Cerebellum (tissue), 4 donors: ENCODE measurements at places on chromosomes 3 and 15. TPM values are rescaled to one million over a fixed set of nuclear protein-coding genes. Genes with fewer than 3 reads are reported as not detected.

DNA sequence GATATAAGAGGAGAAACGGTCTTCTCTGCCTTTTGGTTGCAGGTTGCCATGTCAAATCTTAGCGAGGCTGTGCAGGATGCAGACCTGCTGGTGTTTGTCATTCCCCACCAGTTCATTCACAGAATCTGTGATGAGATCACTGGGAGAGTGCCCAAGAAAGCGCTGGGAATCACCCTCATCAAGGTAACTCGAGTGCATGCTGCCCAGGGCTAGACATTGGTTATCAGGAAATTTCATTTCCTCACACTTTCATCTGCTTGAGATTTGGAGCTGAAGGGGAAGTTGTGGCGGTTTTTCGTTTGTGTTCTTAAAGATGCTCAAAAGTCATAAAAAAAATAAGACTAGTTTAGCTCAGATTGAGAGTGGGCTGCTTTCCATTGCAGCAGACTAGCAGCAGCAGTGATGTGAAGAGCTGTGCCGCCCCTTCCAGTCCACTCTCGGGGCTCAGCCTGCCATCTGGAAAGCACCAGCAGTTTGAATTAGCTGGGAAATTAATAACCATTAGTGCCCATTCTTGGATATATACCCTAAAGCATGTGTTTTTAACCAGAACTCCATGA is 32.2 kb downstream of the GPD1L start:
- peak; percentile 34 for DNase-seq

- no peak for DNase-seq
Measured at GRCh38 chr3:32978331-32978730, 26.9 kb downstream of the CCR4 start.

- DNase-seq: no peak
Measured at GRCh38 chr15:85044894-85045293, 63.2 kb downstream of the PDE8A start.

DNA sequence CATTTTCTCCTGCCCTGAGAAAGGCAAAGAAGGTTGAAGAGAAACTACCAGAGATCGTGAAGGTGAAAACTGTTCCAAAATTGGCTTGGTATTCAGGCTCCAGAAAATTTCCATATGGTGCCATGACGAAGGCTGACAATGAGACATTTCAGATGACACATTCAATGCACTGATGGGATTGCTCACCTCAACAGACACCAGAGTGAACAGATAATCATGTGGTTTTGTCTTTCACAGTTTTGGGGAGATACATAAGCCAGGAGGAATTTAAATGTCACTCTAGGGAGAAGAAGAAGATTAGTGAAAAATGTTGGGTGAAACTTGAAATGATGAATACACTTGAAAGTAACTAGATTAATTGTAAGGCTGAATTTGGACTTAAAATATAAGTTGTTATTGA is 339.7 kb upstream of the EPHA3 start:
- no peak for DNase-seq

GRCh38 chr15:64029633-64030032 is 16.7 kb downstream of the DAPK2 start:
- DNase-seq: no peak

GRCh38 chr3:126895178-126896066 is 87.5 kb upstream of the PLXNA1 start:
- DNase-seq: no peak

- no peak for DNase-seq
Measured at GRCh38 chr15:22949074-22949547, 31.1 kb downstream of the CYFIP1 start.

- DNase-seq: no peak
Measured at GRCh38 chr3:188282871-188283270, 128.9 kb downstream of the LPP start.

GRCh38 chr3:144317961-144318360 is 346.3 kb downstream of the DIPK2A start:
- no peak for DNase-seq

DNA sequence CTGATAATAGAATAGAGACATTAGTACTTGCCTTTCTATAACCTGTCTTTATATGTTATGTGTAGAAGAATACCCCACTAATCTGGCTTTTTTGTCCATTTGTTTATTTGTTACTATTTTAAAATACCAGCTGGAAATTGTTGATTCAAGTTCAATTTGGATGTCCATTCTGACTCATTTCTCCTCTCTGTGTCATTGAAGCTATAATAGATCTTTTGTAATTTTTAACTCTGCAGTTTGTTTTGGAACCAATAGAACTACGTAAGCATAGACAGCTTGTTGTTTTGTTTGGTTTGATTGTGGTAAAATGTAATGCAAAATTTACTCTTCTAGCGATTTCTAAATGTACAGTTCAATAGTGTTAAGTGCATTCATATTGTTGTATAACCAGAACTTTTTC is 390.4 kb downstream of the ZIC1 start:
- no peak for DNase-seq

DNA sequence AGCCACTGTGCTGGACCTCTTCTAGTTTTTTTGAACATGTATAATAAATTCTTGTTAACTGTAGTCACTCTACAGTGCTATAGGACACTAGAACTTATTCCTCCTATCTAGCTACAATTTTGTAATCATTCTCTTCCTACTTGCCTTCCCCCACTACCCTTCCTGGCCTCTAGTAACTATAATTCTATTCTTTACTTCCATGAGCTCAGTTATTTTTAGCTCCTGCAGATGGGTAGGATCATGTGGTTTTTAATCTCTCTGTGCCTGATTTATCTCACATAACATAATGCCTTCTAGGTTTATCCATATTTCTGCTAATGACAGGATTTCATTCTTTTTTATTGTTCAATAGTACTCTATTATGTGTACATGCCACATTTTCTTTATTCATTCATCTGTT is 113.2 kb upstream of the FGF7 start:
- DNase-seq: no peak

DNA sequence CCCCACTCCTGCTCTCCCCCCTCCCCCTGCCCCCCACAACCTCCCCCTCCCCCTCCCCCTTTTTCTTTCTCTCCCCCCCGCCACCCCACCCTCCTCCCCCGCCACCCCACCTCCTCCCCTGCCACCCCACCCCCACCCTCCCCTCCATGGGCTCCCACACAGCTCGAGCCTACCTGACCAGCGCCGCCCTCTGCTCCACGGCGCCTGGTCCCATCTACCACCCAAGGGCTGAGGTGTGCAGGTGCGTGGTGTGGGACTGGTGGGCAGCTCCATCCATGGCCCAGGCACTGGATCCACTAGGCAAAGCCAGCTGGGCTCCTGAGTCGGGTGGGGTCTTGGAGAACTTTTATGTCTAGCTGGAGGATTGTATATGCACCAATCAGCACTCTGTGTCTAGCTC is 68.3 kb upstream of the KCNAB1 start:
- no peak for DNase-seq

DNA sequence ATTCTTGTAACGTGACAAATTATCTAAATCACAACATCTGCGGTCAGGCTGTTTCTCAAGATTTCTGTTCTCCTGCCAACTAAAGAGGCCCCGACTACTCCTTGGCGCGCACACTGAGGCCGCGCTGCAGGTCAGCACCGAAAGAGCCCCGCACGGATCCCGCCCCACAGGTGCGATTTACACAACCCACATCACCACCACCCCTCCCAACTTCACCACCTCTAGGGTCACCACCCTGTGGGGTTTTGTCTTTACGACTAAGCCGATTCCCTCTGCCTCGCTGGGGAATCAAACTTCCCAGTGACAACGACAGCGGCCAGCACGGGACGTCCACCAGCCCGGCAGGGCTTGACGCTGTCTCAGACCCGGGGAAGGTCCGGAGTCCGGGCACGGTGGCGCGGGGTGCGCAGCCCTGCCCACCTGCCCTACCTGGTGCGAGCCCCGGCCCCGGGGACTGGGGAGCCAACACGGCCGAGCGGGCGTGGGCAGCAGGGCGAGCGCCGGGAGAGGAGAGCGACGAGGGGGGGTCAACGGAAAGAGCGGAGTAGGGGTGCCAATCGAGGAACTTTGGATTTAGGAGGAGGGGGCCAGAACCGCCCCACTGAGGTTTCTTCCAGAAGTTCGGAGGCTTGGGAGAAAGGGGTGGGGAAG is 764 bp downstream of the UACA start:
- DNase-seq: no peak

- DNase-seq: no peak
Measured at GRCh38 chr3:45236964-45237363, 10.9 kb upstream of the TMEM158 start.

DNA sequence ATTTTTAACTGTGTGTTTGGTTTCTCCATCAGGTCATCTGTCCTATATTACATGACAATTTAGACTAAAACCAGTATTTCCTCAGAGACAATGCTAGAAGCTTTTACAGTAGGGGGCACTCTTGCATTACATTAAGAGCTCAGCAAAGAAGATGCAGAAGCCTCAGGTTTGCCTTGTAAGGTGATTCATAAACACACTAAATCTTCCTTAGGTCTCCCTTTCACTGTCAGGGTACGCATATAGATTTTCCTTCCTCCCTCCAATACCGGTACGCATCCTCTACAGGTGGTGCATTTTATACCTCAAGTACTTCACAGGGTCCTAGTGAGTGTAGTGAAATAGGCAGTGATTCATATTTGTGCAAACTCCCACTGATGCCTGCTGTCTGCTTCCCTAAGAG is 46.5 kb downstream of the CD86 start:
- no peak for DNase-seq

DNA sequence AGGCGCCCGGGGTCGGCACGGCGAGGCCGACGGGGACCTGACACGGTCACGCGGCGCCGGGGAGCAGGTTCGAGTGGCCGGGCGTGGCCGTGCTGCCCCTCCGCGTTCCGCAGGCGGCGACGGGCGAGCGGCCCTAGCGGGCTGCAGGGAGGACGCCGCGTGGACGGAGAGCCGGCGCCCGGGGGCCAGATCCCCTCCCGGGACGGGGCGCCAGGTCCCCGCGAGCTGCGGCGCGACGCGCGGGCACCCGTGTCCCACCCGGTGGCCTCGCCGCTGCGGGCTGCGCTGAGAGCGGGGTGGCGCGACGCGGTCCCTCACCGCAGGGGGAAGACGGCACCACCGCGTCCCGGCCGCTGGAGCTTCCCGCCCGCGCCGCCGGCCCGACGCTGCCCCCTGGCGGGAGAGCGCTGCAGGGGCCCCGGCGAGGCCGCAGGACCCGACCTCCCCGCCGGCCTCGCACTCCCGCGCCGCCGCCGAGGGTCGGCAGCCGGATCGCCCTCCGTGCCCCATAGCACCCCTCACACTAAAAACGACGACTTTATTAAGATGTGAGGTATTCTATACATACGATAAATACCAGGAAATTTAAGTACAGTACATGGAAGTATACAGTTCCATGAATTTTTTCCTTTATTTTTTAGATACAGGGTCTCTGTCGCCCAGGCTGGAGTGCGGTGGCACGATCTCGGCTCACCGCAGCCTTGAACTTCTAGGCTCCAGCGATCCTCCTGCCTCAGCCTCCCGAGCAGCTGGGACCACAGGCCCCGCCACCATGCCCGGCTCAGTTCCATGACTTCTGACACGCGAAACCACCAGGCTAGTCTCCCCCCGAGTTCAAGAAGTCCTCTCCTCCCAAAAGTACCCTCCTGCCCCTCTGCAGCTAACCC is 1.3 kb upstream of the PIGZ start:
- DNase-seq: peak; percentile 65

- DNase-seq: no peak
Measured at GRCh38 chr3:103609472-103609871, 1174.7 kb downstream of the ZPLD1 start.

- peak; percentile 20 for DNase-seq
Measured at GRCh38 chr3:100073714-100074307, 40.5 kb downstream of the FILIP1L start.

- DNase-seq: no peak
Measured at GRCh38 chr3:147775816-147776530, 366.8 kb downstream of the ZIC1 start.

DNA sequence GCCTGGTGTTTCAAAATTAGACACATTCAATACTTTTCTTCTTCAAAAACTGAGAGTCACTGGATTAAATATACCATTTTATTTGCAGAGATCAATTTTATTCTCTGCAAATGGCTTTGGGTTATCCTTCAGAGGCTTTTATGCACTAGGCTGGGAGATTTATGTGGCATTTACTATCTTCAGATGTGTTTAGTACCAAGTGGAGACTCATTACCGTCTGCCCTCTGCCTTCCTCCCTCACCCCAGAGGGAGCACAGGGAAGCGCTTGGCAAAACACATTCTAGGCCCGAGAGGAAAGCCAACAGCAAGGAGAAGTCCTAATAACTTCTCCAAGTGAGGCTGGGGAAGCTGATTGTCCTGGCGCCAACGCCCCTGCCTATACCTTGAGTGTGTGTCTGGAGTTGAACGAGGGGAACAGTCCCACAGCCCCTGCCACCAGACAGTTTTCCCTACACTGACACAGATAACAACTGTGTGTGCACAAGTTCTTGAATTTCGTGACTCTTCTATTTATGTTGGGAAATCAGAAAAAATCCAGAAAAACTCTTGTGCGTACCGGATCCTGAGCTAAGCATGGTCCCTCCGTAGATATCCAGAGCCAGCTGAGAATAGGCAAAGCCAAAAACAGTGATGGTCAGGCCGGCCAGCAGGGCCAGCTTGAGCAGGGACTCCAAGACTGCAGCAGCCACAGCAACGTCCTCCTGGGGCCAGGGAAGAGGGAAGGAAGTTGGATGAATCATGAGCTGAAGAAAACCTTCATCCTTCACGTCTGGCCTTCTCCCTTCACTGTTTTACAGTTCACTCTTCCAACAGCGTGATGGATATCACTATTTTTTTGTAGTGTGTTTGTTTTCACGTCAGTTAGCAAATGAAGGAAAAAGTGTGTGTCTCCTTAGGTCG is 26.6 kb downstream of the RFT1 start:
- no peak for DNase-seq

DNA sequence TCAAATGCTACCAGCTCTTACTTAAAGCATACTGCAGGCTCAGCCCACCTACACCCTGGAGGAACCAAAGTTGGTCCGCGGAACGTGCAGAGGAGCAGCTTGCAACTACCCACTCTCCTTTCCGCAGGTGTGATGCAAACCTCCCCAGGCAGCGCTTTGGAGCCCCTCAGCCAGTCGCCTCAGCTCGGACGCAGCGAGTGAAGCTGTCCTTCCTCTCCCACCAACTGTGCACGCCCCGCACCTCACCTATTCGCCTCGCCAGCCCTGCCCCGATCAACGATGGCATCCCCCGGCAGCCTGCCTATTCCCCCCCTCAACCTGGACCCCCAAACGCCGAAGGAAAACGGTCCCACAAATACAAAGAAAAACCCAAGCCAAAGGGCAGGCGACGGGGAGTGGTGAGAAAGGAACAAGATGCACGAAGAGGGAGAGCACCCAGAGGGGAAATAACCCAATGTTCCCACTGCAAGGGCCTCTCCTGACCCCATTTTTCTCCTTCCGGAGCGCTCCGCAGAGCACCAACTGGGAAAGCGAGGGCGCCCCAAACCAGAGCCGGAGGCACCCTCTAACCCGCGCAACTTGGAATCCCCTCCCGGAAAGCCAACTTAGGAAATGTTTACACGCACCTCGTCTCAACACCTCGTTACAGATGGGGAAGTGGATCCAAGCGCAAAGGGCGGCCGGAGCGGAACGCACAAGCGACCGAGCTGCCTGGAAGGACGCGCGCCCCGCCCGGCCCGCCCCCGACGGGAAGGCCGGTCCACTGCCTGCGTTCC is 665 bp downstream of the GLB1 start:
- DNase-seq: peak; percentile 47

EFCC1 gene
- 1.6 TPM for total RNA-seq

CHST13 gene
- total RNA-seq: not detected

LINGO1 gene
- total RNA-seq: 30.1 TPM

KCNMB3 gene
- total RNA-seq: 4.9 TPM

GOLGA8J gene
- 0.36 TPM for total RNA-seq

CMTM8 gene
- total RNA-seq: 0.54 TPM

NOX5 gene
- total RNA-seq: 0.09 TPM

GOLGA8H gene
- 0.64 TPM for total RNA-seq

NRG4 gene
- 2.2 TPM for total RNA-seq

PRSS50 gene
- total RNA-seq: 0.45 TPM

NPAP1 gene
- 1.9 TPM for total RNA-seq
